ENCODE measurements at places on chromosomes 5 and 9.

DNA sequence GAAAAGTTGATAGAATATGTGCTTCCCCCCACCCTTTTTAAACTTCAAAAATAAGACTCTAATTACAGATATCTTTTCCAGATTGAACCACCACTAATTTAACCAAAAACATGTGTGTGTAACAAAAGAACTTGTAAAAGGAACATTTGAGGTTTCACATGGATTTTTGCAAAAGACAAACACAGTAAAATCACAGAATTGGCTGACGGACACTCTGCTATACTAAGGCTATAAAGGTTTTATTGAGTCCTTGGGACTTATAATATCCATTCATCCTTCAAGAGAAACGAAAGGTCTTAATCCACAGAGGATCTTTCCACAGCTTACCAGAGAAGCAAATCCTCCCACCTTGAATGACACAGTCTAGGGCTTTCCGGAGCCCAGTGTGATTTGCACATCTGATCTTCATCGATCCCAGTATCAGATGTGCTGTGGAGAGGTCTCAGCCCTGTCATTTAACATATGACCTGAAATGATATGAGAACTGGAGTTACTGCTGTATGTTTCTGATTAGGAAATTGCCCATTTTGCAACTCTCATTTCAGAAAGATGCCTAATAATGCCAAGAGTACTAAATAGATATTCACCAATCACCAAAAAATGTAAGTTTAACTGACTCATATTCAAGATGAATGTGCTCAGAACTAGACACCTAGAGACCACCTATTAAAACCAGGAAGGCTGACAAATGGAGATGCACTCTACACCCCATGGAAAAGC, 256.5 kb upstream of the FBXL7 start:
- no peak for DNase-seq

GRCh38 chr9:74519419-74519818, 22.3 kb downstream of the RORB start:
- DNase-seq = no peak

GRCh38 chr5:175253597-175253996, 190.4 kb downstream of the DRD1 start:
- DNase-seq = no peak

DNA sequence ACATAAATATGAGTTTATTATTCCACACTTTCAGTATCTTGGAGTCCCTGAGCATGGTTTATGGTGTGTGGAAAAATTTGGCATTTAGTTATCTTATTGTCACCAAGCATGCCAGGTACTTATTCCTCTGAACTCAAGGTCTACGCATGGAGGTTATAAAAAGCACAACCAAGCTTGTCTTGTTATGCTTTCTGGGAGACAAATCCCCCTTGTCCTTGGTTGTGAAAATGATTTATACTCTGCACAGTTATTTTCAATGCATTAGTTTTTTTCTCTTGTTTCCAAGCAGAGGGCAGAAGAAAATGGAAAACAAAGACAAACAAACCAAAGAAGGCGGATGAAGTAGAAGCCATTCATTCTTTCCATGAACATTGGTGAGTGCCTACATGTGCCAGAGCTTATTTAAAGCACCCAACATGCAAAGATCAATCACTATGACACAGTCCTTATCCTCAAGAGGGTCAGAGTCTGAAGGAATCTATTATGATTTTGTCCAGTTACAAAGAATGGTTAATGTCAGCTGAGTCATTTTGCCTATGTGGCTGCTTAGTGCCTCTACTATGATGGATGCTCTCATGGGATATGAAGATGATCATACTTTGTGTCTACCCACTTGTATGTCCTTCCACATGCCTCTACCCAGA, 323.1 kb downstream of the TENT4A start:
- DNase-seq = no peak

DNA sequence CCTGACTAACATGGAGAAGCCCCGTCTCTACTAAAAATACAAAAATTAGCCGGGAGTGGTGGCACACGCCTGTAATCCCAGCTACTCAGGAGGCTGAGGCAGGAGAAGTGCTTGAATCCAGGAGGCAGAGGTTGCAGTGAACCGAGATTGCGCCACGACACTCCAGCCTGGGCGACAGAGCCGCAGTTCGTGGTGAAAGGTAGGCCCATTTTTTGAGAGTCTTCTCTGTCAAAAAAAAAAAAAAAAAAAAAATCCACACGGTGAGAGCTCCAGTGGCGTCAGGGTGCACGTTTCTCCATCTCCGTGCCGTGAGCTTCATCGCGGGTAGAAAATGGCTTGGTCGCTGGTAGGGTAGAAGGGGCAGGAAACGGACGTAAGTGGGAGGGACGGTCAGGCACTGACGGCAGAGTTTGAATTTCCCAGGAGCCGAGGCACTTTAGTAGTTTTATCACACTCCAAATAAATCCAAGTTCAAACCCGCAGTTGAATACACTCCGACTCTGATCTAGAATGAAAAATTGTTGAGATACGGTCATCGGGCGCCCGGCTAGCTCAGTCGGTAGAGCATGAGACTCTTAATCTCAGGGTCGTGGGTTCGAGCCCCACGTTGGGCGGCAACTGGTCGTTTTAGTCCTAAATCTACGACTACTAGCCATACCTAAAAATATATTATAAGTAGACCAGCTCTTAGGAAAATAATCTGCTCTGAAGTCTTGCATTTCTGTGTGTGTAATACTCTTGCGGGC, 2.4 kb upstream of the TRIM7 start:
- DNase-seq = no peak

- no peak for DNase-seq
Measured at GRCh38 chr9:134390947-134391318, 64.7 kb downstream of the RXRA start.

DNA sequence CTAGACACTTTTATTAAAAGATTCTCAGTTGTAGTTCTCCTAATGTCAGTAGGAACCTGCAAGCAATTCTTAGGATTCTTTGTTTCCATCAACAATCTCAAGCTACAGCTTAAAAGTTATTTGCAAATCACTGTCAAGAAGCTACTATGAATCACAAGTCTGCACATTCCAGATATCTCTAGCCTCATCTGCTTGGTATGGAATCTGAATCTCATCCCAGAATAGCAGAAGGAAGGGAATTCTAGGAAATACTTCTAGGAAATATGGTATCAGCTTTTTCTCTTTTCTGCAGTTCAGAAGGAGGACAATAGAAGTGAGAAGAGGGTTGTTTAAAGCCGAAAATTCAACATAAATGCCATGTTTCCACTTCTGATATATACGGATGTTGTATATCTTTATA, 792.2 kb upstream of the CDH9 start:
- DNase-seq = no peak

GRCh38 chr5:97142521-97143254, at the start of gene LIX1:
TSS of gene LIX1 (minus strand) at chr5:97142611. CDS start at chr5:97142576, 35 bp downstream.
- DNase-seq = peak; percentile 33

DNA sequence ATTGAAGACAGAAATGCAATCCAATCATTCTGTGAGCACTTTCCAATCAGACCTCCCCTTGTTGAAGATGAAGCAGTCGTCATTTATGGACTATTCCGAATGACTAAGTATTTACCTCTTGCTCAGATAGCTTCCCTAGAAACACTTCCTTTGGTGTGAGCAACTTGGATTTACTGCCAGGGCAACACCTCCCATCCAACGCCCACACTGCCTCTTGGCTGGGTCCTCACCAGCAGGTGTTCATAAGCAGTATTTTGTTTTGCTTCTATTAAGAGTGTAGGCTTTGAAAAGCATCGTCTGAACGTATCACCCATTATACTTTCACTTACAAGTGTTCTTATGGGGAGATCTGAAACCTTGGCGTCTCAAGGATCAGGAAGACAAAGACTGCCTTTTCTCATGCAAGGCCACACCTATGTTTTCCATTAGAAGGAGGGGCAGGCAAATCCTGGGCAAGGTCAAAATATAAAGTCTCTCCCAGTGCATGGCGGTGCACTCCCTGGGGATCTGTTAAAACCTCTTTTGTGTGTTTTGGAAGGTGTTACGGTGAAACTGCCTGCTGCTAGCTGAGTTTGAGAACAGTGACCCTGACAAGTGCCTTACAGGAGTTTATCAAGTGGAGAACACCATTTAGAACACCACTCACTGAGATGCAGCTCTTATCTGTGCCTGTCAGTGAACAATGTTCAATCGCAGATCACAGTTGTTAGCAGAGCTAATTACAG, 10.6 kb upstream of the MARCHF3 start:
- DNase-seq = no peak

DNA sequence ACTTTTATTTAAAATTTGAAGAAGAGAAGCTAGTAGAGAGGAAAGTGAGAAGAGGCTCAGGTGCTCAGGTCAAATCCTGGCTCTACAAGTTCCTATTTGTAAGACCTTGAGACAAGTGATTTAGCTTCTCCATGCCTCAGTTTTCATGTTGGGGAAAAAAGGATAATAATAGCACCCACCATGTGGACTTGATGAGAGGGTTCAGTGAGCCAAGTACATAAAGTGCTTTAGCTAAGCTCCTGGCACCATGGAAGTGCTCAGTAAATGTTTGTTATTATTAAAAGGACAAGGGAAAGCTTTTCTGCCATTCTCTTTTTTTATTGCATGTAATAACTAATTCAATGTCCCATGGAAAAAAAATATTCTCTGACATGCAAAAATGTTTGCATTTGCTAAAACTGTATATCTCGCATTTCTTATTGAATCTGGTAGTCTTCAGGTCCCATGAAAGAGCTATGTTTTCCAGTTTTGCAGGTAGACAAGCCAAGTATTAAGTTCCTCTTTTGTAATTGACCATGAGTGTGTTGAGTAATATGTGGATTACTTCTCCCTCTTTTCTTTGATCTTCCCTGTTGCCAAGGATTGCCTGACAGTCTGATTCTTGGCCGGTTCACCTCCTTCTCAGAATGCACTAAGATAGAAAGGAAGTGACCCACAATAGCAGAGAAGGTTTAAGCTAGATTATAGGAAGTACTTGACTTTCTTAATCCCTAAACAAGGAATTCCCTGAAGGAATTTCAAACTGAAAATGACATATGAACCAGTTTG, 45.6 kb upstream of the TRIM32 start:
- DNase-seq = no peak

DNA sequence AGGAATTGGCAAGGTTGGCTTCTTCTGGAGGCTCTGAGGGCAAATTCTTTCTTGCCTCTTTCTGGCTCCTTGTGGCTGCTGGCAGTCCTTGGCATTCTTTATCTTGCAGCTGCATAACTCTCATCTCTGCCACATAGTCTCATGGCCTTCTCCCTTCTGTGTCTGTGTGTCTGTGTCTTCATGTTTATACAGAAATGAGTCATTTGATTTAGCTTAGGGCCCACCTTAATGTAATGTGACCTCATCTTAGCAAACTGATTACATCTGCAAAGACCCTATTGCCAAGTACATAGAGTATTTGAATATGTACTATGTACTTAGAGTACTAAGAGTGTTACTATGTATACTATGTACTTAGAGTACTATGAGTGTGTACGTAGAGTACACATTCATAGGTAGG, 122.5 kb downstream of the RFK start:
- DNase-seq = no peak

DNA sequence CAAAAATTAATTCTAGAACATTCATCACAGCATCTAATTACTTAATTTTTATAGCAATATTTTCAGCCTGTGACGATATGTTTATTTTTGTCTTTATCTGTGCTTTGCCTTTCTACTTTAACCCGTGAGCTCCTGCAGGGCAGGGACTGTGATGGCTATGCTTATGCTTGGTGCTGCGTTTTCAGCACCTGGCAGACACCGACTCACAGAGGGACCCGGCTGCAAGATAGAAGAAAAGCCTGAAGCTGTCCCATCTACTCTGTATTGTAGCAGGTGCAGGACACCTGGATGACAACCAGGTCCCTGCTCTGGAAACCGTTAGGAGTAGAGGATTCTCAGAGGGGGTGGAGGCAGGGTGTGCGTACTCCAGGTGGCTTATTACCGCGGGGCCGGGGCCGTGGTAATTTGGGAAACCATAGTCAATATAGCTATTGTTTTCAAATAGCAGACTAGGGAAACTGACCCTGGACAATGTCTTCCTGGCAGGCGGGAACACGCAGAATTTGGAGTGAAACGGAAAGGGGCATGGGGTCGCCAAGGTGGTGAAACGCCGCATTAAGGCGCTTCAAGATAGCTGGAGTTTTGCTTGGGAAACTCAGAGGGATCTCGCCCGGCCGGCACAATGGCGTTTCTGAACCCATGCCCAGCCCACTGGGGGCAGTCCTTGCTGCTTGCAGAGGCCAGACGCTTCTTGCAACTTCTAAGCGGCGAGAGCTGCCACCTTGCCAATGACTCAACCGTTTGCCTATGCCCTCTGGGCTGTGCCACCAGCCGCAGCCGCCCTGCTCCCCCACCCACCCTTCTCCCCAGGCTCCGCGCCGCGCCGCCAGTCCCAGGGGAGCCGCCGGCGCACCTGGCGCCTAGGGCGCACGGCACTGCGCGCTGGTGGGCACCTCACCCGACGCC, 140.1 kb upstream of the PALM2AKAP2 start:
- no peak for DNase-seq

DNA sequence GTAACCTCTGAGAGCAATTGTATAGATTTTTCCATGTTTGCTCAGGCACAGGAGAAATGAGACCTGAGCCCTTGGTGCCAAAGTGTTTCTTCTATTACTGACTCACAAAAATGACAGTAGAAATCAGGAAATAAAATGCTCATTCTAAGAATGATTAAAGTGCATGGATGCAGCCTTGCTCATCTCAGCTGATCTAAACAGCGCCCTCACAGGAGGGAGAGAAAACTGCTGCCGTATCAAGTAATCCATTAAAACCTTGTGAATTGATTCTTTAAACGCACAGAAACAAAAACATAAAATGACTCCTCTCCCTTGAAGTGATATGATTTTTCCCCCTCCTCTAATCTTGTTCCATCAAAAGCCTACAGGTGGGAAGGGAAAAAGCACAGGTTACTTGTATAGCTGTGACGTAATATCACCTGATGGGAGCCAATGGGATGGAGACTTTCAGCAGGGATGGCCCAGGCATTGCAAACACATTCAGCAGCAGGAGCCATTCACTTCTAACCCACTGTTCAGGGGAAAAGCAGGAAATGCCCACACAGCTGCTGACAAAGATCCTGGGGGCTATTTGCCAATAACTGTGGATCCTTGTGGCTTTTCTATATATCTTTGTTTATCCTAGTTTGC, 76.7 kb downstream of the PLCXD3 start:
- peak; percentile 28 for DNase-seq

- no peak for DNase-seq
Measured at GRCh38 chr9:98314381-98315066, 59.1 kb upstream of the TBC1D2 start.

DNA sequence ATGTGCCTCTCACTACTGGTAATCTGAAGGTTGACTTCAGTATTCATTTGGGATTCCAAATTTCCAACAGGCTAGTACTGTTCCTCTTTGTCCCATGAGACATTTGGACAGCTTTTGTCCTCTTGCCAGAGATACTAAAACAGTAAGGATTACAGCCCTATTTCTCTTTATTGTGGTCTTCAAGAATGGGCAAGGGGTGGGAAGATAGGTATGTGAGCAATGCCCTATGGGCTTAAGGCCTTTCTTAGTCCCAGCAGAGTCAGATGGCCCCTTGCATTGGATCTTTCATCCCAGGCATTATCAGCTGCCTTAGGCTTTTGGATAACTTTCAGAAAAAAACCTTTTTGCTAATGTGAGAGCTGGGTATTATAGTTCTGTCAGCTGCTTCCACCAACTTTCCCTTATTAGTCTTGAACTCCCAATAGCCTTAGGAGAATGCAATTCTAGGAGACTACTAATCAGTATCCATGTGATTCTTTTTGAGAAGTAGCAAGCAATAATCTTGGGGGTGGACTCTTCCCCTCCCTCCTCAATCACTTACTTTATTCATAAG, 361.1 kb upstream of the NUDT12 start:
- DNase-seq = no peak
